Activated gamma-delta T cell treated with Interleukin-2 at 50 U/mL for 16 hours (primary cell): ENCODE measurements at places on chromosomes 16 and 17.

- peak; percentile 60 for DNase-seq
Measured at GRCh38 chr16:50152351-50152806, 727 bp upstream of the TENT4B start.

DNA sequence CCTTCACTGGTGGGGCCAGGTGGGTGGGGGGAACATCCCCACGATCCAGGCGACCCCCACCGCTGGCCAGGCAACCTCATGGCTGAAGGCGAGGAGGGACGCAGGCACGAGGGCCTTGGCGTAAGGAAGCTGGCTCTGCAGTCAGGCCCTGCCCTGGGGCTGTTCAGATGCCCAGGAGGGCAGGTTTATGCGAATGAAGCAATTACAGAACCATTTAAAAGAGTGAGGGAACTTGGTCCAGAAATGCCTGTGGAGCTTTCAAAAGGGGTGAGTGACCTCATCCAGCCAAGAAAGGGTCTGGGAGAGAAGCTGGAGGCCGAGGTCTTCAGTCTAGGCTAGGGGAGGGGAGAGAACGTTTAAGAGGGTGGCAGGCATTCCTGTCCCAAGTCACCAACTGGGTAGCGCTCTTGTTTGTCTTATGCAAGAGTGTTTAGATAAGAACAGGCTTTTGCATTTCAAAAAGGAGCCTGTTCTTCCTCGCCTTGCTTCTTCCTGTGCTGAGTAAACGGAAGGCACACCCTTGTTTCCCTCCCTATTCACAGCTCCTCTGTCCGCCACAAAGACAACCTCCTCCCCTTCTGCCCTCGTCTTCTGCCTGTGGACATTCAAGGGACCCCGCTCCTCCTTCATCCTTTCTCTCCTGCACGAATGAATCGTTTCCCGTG, 183.5 kb upstream of the SDK2 start:
- DNase-seq = no peak

DNA sequence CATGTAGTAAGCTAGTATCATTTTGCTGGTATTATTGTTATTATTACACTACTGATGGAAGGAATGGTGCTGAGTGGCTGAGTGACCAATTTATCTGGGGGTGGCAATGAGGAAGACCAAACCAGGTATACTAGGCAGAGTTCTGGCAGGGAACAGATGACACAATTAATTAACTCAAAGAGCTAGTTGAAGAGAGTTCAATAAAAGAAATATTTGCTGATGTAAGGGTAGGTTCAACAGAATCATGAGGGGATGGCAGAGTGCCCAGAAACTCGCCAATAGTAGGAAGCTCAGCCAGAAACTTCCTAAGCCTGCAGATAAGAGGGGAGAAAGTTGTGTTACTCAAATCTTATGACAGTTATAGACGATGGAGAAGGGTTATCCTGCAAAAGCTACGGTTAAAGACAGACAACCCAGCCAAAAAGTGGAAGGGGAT, 352.5 kb downstream of the KCNJ2 start:
- no peak for DNase-seq

DNA sequence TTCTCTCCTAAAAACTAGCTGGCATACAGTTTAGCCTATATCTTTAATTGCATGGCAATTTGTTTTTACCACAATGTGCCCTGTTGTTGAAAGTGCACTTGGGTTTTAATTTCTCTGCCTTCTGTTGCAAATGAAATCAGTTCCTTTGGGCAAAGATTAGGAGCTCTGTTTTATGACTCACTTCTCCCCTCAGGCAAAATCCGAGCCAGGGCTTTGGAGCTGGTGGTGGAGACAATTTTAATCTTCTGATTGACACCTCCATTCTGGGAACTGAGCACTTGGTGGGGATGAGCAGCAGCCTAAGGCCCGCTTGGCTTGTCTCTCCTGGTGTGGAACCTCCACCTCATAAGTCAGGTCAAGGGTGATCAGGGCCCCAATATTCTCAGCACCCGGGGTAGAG, 13.3 kb upstream of the MYH8 start:
- DNase-seq = no peak

DNA sequence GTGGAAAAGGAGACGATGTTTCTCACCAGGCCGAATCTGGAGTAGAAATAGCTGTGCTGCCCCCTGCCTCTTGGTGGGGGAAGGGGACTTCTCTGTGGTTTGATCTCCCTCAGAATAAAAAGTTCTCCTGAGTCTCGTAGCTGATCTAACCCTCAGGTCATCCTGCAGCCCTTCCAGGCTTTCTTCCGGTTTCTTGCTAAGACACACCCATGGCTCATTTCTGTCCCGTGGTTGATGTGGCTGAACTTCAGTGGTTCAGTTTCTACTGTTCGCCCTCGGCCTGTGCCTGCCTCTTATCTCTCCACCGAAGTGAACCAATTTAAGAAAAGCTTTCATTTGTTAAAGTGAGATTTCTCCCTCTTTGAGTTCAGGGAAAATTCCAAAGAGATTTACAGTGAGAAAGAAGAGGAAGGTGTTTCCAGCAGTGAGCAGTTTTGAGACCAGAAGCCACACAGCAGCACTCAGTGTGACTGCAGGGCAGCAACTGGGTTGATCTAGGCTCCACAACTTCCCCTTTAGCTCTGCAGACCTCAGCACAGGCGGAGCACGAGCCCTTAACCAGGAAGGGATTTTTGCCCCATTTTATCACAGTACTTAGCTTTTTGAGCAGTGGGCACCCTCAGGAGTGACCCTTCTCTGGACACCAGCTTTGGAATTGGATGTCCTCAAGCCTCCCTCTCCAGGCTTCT, 34.9 kb upstream of the CACNG5 start:
- DNase-seq = no peak

GRCh38 chr16:48272837-48273421, 25.6 kb upstream of the ABCC11 start:
- DNase-seq = no peak

DNA sequence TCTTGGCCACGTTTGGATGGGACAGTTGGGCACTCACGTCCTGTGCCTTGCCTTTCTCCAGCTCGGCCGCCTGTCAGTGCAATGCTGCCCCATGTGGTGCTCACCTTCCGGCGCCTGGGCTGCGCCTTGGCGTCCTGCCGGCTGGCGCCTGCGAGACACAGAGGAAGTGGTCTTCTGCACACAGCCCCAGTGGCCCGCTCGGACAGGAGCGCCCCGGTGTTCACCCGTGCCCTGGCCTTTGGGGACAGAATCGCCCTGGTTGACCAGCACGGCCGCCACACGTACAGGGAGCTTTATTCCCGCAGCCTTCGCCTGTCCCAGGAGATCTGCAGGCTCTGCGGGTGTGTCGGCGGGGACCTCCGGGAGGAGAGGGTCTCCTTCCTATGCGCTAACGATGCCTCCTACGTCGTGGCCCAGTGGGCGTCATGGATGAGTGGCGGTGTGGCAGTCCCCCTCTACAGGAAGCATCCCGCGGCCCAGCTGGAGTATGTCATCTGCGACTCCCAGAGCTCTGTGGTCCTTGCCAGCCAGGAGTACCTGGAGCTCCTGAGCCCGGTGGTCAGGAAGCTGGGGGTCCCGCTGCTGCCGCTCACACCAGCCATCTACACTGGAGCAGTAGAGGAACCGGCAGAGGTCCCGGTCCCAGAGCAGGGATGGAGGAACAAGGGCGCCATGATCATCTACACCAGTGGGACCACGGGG, 7.1 kb downstream of the ACSF3 start:
- peak; percentile 47 for DNase-seq

- peak; percentile 57 for DNase-seq
Measured at GRCh38 chr17:9239793-9240658, 218.7 kb downstream of the NTN1 start.

GRCh38 chr17:6936370-6937028, 59.4 kb upstream of the ALOX12 start:
- peak; percentile 6 for DNase-seq

- DNase-seq = peak; percentile 48
Measured at GRCh38 chr16:8675183-8676159, 1.1 kb downstream of the ABAT start.

DNA sequence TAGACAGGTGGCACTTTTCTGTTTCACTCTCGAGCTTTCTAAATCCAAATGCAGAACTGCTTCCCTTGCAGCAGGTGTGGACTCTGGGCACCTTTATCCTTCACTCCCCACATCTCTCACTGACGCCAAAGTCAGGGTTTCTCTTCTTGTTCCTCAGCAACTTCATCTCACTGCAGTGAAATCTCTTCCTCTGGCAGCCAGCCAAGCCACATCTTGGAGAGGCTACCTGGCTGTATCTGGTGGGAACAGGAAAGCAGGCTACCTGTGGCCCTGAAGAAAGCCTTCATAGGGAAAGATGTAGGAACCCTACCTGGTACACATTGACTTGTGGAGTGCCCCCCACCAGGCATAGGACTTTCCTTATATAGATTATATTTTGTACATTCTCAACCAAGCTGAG, 159.1 kb downstream of the UTP18 start:
- DNase-seq = no peak

- DNase-seq = no peak
Measured at GRCh38 chr16:89019511-89019910, 42.5 kb upstream of the CBFA2T3 start.

DNA sequence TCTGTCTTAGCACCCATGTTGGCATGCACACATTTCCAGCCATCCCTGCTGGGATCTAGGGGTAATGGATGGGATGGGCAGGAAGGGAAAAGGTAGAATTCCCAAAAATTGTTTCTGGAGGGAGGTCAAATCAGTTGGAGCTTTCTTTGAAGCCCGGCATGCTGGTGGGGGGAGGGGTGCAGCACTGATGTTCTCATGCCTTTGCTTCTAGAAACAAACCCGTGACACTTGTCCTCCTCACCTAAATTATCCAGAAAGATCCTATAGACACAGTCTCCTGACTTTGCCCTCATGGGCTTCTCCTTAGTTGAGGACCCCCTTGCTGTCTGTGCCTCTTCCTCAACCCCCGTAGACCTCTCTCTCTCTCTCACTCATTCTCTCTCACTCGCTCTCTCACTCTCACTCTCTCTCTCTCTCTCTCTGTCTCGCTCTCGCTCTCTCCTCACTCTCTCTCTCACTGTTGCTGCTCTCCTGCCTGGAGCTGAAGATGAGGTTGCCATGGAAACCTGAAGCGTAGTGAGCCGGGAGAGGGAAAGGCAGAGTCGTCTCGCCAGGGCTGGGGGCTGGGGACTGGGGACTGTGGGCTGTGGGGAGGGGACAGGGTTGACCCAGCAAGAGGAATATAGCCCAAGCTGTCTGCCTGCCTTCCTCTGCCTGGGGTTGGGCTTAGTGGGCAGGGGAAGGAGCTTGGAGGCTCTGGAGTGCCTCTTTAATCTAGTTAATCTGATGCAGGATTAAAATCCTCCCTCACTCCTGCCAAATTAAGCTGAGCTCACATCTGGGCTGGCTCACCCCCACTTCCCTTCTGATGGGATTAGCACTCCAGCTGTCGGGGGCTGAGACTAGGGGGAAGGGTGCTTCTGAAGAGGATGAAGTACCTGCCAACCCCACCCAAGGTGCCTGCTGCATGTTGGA, 16.1 kb downstream of the LASP1 start:
- no peak for DNase-seq
